ENCODE measurements at places on chromosomes 1 and 21.

DNA sequence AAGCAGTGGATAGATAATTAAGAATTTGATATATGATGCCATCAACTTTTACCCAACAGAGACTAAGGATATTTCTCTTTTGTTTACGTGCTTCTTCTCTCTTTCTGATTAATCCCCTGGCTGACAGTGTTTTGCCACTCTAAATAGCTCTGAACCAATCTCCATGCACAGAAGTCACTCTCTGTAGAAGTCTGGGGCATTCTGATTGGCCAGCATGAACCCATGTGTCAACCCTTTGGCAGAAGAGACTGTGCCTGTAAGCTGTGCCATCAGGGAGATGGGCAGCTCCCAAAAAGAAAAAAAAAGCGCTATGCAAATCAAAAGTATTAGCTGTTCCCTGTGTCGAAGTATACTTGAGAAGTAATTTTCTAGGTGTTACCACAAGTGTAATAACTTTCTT lies 34.1 kb upstream of the NRIP1 start:
- no peak for DNase-seq

- no peak for DNase-seq
Measured at GRCh38 chr1:19670787-19671186, 6.1 kb downstream of the HTR6 start.

- no peak for DNase-seq
Measured at GRCh38 chr1:183281039-183281438, 95.0 kb downstream of the LAMC2 start.

- DNase-seq: no peak
Measured at GRCh38 chr1:162327788-162328165, 48.9 kb downstream of the SPATA46 start.

DNA sequence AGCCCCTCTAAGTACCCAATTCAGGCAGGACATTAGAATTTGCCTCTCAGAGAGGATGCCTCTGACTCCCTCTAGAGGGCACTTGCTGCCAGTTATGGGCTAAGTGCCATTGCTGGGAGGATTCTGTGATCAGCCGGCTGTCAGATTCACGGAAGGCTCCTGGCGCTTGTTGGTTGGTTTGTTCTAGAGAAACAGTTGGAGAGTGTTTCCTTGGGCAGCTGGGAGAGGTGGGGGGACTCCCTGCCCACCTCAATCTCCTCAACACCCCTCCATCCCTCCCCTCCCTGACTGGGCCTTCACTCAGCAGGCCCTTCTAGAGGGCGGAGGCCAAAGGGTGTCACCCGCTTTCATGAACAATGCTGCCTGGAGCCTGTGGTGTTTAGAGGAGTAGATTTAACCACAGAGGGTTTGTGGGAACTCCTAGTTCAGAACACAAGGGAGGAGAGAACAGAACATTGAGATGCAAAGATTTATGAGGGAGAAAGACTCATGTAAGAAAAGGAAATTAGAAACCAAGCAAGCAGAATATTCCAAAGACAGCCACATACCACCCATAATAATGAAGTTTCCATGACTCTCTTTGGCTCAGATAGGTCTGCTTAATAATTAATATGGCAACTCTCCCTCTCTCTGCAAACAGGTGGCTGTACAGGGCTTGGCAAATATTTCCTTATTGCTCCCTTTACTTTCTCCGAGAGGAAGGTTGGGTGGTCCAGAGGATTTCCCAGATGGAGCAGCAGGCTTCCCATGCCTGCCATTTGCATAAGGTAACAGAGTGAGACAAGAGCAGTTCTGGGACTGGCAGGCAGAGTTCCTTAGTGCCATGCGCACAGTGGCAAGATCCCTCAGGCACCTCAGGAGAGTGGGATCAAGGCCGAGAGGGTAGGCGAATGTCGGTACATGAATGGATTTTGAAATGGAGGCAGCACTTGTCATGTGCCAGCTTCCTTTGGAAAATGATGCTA lies 30.0 kb upstream of the ACP6 start:
- DNase-seq: peak; percentile 92

DNA sequence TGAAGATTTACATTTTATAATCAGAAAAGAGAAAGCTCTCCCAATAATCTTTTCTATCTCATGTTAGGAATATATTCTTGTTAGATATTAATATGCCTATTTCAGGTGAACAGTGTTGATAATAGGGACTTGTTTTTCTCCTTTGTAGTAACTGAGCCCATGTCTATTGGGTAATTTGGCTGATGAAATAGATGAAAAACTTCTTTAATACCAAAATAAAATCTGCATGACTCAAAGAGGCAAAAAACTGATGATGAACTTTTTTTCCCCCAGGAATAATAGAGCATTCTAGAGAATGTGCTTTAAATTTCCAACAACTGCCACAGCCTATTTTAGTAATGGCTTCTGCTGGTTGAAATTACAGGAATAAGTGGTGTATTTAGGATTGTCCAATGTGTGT lies 178.9 kb upstream of the GREM2 start:
- DNase-seq: no peak

Data from COLO829 (cell line).